ENCODE measurements at places on chromosomes 12 and 14.

DNA sequence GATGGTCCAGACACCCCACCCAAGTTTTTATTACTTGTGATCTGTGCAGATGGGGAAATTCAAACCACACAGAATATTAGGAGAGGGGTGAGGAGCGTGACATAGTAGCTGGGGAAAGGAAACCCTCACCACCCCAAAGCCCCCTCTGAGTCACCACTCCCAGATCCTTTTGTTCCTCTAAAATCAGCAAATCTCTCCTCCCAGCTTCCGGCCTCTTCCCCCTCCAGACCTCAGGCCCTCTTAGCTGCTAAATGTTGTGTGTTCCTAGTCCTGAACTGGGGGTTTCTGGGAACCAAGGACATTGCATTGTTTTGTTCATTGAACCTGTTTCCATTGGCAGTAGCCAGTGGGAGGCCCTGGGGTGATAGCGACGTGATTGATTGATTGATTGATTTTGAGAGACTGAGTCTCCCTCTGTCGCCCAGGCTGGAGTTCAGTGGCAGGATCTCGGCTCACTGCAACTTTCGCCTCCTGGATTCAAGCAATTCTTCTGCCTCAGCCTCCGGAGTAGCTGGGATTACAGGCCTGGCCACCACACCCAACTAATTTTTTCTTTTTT lies 5.9 kb upstream of the ORAI1 start:
- no peak for DNase-seq

DNA sequence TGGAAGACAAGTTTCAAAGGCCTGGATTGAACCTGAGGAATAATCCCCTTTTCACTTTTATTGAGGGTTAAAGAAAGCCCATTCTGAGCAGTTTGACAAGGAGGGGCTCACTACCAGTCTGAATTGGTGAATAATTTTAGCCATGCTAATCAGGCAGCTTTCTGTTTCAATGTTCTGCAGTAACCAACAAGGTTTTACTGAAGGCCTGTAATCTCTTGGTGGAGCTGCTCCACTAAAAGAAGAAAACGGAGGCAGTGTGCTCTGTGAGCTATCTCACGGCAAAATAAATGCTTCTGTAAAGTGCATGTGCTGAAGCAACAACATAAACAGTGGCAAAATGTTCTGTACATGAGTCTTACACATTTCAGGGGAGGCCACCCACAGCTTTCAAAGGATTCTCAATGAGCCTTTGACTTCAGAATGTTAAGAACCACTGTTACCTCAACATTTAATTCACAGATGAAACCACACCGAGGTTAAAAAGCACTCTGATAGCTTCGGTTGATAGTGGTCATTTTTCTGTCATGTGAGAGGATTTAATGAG lies 111.2 kb downstream of the LRIG3 start:
- DNase-seq = no peak

DNA sequence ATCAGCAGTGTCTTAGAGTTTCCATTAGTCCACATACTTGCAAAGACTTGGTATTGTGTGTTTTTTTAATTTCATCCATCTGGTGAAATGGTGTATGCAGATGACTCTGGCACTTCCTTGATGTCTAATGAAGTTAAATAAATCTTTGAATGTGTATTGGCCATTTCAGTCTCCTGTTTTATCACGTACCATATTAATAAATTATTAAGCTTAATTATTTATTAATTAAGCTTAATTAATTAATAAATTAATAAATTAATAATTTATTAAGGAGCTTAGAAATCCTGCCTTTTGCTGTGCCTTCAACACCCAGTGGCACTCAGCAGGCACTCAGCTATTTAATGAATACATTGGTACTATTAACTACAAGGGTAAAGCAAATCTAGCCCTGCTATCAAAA lies 18.2 kb downstream of the PDZRN4 start:
- DNase-seq = no peak

- DNase-seq = no peak
Observed at GRCh38 chr12:8156845-8157244, at the start of gene ZNF705A. Gene ZNF705A, plus strand, starts transcription at chr12:8157015. Its CDS starts 15,611 bp downstream, at chr12:8172626.

- no peak for DNase-seq
Observed at GRCh38 chr12:13691598-13691997, 289.8 kb downstream of the GRIN2B start.

- no peak for DNase-seq
Observed at GRCh38 chr12:2877953-2878732, 1.1 kb downstream of the RHNO1 start.

GRCh38 chr12:14431975-14432374 lies 66.5 kb downstream of the ATF7IP start:
- DNase-seq = no peak

DNA sequence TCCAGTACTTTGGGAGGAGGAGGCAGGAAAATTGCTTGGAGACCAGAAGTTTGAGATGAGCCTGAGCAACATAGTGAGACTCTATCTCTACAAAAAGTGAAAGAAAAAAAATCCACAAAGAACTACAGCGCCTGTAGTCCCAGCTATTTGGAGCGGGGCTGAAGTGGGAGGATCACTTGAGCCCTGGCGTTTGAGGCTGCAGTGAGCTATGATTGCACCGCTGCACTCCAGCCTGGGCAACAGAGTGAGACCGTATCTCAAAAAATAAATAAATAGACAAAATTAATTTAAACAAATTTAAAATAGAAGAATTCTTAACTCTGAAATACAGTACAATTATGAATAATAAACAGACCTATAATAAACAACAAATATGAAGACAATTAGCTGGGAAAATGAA lies 40.9 kb downstream of the ATL1 start:
- no peak for DNase-seq

- DNase-seq = no peak
Observed at GRCh38 chr14:24925771-24926374, 124.1 kb downstream of the STXBP6 start.

DNA sequence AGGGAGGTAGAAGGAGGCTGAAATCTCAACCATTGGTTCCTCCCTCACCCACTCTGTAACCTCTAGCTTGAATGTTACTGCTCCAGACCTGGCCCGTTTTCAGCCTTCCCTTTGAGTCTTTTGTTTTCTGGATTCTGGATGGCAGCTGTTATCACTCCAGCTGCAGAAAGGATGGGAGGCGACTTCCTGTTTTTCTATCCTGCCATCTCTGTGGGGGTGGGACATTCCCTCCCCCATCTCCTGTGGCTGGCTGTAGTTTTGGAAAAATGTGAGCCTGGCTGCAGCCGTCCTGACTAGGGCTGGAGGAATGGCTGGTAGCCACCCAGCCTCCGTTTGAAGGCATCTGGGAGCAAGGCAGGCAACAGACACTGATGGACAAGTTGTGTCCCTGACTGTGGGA lies 2.9 kb upstream of the PPFIBP1 start:
- peak; percentile 4 for DNase-seq

- no peak for DNase-seq
Observed at GRCh38 chr12:112961074-112961473, 17.2 kb upstream of the OAS2 start.

- no peak for DNase-seq
Observed at GRCh38 chr14:52834440-52834842, 43.0 kb upstream of the GNPNAT1 start.

- no peak for DNase-seq
Observed at GRCh38 chr14:61475316-61475715, 153.9 kb downstream of the PRKCH start.

DNA sequence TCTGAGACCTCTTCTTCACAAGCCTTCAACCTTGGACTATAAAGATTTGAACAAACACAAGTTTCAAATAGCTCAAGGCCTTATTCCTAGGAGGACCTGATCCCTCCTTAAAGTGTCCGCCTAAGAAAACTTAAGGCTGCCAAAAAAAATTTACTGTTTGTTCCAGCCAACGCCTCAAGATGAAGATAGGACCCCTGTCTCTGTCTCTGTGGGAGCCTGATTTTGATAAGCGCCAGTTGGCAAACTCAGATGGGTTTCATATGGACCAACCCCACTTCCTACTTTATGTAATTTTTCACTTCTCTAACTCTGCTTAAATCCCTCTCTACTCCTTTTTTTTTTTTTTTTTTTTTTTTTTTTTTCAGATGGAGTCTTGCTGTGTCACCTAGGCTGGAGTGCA lies 11.0 kb downstream of the FKBP3 start:
- no peak for DNase-seq

GRCh38 chr12:112828541-112828940 lies 37.0 kb downstream of the RPH3A start:
- DNase-seq = no peak

DNA sequence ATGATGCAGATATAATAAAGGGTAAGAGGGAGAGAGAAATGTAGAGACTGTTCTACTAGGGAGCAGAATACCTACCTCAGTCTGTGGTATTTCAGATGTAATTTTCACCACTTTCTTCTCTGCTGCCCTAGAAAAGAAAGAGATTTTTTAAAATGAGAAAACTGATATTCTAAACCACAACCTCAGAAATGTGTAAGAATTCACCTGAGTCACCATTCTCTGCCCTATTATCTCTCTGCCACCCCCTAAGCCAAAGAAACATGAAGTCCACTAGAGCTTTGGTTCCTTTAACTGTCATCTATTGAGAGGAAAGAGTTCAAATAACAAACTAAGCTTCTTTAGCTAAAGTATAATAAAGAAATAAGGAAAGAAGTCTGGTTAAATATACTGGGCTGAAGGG lies 21.6 kb downstream of the SARNP start:
- DNase-seq = no peak
